ENCODE measurements at places on chromosomes 2 and 18.

- no peak overlapping the region for H3K27ac ChIP-seq
- H3K27me3 ChIP-seq, result no peaks in the 10 kb centered on the region
- H3K36me3 ChIP-seq, result no peaks in the 10 kb centered on the region
- H3K4me1 ChIP-seq, result no peaks in the 10 kb centered on the region
- H3K4me3 ChIP-seq, result no peak overlapping the region
These were observed 90.5 kb downstream of the EDAR start for GRCh38 chr2:108898315-108899082.

DNA sequence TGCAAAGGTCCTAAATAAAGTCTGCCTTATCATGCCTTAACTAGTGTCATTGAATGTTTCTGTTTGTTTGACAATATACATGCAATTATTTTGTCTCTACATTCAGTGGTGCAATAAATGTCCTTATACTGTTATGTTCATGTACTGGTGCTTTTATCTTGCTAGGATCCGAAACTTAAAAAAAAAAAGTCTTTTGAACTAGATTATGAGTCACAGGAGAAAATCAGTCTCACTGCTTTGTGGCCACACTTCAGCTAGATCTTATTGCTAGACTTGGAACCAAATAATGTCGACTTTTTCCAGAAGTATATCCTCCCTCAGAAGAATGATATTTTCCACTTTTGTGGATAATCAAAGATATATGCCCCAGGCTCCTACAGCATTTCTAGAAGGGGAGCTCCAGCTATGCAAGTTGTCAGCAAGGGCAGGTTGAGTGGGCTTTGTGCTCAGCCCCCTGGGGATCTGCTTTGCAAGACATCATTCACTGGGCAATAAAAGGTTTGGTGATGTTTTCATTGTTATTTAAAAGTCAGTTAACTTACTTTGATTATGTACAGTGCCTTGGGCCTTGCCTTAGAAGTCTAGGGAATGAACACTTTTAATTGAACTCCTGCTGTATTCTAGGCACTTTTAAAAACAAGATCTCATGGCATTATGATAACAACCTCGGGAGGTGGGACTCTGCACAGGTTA, 157.1 kb upstream of the LRRTM1 start:
- H3K27ac ChIP-seq, result no peak overlapping the region
- H3K27me3 ChIP-seq, result no peaks in the 10 kb centered on the region
- no peaks in the 10 kb centered on the region for H3K4me1 ChIP-seq
- H3K4me3 ChIP-seq, result no peak overlapping the region

GRCh38 chr2:26573241-26573925, 67.8 kb downstream of the CIB4 start:
- DNase-seq, result no peak
- H3K4me3 ChIP-seq, result no peak overlapping the region
- H3K36me3 ChIP-seq, result no peaks in the 10 kb centered on the region
- H3K27me3 ChIP-seq, result peaks cover 10% of the 10 kb centered on the region
- no peak overlapping the region for H3K27ac ChIP-seq
- peaks cover 8% of the 10 kb centered on the region for H3K4me1 ChIP-seq

- H3K36me3 ChIP-seq, result no peaks in the 10 kb centered on the region
- no peak overlapping the region for H3K27ac ChIP-seq
- H3K4me1 ChIP-seq, result no peaks in the 10 kb centered on the region
- DNase-seq, result no peak
- no peak overlapping the region for H3K4me3 ChIP-seq
These were observed 222.3 kb downstream of the ZBTB7C start for GRCh38 chr18:48186861-48187260.

GRCh38 chr2:18749912-18750526, 160.7 kb upstream of the NT5C1B start:
- no peaks in the 10 kb centered on the region for H3K36me3 ChIP-seq
- no peak overlapping the region for H3K4me3 ChIP-seq
- DNase-seq, result peak; percentile 61
- no peak overlapping the region for H3K27ac ChIP-seq

GRCh38 chr18:3948958-3949357, 499.0 kb downstream of the TGIF1 start:
- no peak overlapping the region for H3K4me3 ChIP-seq
- H3K36me3 ChIP-seq, result no peaks in the 10 kb centered on the region
- no peak for DNase-seq
- no peaks in the 10 kb centered on the region for H3K4me1 ChIP-seq
- no peak overlapping the region for H3K27ac ChIP-seq
- no peaks in the 10 kb centered on the region for H3K27me3 ChIP-seq

DNA sequence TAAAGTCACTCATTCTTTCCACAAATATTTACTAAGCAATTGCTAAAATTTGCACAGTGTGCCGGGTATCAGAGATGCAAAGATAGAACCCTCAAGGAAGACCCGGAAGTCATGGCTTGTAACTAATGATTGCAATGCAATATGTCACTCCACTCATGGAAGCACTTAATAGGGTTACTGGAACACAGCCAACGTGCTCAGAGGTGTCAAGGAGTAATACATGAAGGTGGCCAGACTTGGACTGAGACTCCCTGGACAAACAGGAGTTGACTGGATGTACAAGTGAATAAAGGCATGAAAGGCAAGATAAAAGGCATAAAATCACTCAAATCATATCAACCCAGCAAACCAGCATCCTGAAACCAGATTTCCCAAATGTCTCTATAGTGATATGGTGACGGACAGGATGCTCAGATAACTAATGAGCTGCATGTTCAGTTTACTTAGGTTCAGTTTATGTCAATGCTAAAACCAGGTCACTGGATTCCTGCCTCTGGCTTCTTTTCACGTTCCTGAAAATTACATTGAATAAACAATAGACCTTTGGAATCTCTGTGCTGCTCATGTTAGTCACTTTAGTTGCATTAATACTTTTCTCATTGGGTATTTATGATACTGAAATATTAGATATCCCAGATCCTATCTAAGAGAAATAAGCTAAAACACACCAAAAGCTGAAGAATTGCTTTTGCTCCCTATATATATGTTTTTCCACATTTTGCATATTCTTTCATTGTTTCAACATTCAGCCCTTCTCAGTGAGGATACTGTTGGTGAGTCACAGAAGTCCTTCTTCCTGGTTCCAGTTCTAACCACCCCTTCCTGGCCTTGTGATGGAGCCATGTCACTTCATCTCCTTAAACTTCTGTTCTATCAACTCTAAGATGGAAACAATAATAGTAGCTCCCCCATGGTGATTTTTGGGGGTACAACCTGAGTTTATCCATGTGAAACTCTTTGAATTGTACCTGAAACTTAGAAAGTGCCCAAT, 688.9 kb upstream of the ID2 start:
- H3K27ac ChIP-seq, result no peak overlapping the region
- H3K27me3 ChIP-seq, result peaks cover 6% of the 10 kb centered on the region
- no peaks in the 10 kb centered on the region for H3K36me3 ChIP-seq
- peaks cover 3% of the 10 kb centered on the region for H3K4me1 ChIP-seq

DNA sequence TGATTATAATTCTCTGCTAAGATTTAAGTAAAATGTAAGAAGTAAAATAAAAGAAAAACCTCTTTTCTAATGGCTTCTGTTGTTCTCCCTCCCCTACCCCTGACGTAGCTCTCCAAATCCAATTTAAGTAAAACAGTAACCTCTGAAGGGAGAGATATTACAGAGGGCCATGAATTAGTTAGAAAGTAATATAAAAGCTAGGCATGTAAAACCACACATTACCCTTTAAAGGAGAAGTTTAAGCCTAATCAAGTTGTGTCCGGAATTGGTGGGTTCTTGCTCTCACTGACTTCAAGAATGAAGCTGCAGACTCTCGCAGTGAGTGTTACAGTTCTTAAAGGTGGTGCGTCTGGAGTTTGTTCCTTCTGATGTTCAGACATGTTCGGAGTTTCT, 116.9 kb upstream of the SCN7A start:
- H3K27me3 ChIP-seq, result peaks cover 3% of the 10 kb centered on the region
- no peaks in the 10 kb centered on the region for H3K36me3 ChIP-seq
- no peak for DNase-seq
- H3K4me3 ChIP-seq, result no peak overlapping the region
- H3K27ac ChIP-seq, result no peak overlapping the region

DNA sequence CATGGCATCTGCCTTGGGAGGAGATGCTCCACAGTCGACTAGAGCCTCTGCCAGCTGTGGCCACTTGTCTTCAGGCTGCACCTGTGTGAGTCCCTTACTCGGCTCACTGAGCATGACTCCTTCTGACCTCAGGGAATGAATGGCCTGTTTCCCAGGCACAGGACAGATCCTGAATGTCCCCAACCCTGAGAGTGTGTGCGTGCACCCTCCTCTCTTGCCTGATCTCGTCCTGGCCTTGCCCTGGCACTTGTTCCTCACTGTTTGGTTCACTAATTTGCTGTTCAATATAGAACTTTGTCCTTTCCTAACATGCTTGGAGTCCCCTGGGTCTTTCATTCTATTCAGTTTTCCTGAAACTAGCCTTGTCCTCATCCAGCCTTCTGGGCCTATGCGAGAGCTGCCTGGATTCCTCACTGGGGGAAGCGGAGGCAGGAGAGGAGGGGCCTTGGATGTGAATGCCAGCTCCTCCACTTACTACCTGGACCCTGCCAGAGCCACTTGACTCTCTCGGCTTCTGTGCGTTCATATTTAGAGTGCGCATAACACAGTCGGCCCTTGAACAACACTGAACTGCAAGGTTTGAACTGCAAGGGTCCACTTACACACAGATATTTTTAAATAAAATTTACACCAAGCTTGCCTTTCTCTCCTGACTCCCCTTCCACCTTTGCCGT, 184.8 kb downstream of the ACKR3 start:
- H3K27ac ChIP-seq, result no peak overlapping the region
- H3K4me3 ChIP-seq, result no peak overlapping the region
- peaks cover under 1% of the 10 kb centered on the region for H3K36me3 ChIP-seq
- H3K4me1 ChIP-seq, result peaks cover 20% of the 10 kb centered on the region
- no peaks in the 10 kb centered on the region for H3K27me3 ChIP-seq

- no peak overlapping the region for H3K27ac ChIP-seq
- H3K36me3 ChIP-seq, result peaks cover 4% of the 10 kb centered on the region
- DNase-seq, result no peak
- no peaks in the 10 kb centered on the region for H3K27me3 ChIP-seq
- no peak overlapping the region for H3K4me3 ChIP-seq
These were observed 50.7 kb downstream of the MGAT5 start for GRCh38 chr2:134304394-134305108.

- H3K4me3 ChIP-seq, result no peak overlapping the region
- peaks cover 4% of the 10 kb centered on the region for H3K36me3 ChIP-seq
- H3K4me1 ChIP-seq, result peaks cover 4% of the 10 kb centered on the region
- no peak overlapping the region for H3K27ac ChIP-seq
- DNase-seq, result no peak
These were observed 59.0 kb upstream of the ZNF396 start for GRCh38 chr18:35436076-35436649.

- H3K4me3 ChIP-seq, result peak overlapping the region; percentile 97
- peaks cover 4% of the 10 kb centered on the region for H3K27me3 ChIP-seq
- peak overlapping the region; percentile 93 for H3K27ac ChIP-seq
- no peak for DNase-seq
- peaks cover 23% of the 10 kb centered on the region for H3K4me1 ChIP-seq
- peaks cover 5% of the 10 kb centered on the region for H3K36me3 ChIP-seq
These were observed 318 bp downstream of the TYW5 start for GRCh38 chr2:199955007-199955338.

DNA sequence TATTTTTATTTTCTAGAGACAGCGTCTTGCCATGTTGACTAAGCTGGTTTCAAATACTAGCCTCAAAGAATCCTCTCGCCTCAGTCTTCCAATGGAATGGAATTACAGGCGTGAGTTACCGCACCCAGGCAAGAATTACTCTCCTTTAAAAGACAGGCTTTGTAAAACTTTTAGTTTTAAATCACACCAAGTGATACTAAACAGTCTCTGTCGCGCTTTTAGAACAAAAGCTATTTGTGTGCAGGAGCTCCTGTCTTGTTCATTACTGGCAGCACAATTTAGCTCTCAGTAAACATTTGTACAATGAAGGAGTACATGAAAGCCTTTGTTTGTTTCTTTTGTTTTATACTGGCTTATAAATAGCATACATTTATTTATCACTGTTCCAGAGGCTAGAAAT, 1719.2 kb upstream of the PIK3C3 start:
- H3K27me3 ChIP-seq, result no peaks in the 10 kb centered on the region
- H3K4me3 ChIP-seq, result no peak overlapping the region
- no peak for DNase-seq
- H3K27ac ChIP-seq, result no peak overlapping the region

GRCh38 chr2:207258263-207258991, 92.7 kb upstream of the KLF7 start:
- no peaks in the 10 kb centered on the region for H3K36me3 ChIP-seq
- H3K27me3 ChIP-seq, result peaks cover 3% of the 10 kb centered on the region
- H3K27ac ChIP-seq, result no peak overlapping the region
- no peak overlapping the region for H3K4me3 ChIP-seq
- peaks cover 39% of the 10 kb centered on the region for H3K4me1 ChIP-seq
- no peak for DNase-seq

DNA sequence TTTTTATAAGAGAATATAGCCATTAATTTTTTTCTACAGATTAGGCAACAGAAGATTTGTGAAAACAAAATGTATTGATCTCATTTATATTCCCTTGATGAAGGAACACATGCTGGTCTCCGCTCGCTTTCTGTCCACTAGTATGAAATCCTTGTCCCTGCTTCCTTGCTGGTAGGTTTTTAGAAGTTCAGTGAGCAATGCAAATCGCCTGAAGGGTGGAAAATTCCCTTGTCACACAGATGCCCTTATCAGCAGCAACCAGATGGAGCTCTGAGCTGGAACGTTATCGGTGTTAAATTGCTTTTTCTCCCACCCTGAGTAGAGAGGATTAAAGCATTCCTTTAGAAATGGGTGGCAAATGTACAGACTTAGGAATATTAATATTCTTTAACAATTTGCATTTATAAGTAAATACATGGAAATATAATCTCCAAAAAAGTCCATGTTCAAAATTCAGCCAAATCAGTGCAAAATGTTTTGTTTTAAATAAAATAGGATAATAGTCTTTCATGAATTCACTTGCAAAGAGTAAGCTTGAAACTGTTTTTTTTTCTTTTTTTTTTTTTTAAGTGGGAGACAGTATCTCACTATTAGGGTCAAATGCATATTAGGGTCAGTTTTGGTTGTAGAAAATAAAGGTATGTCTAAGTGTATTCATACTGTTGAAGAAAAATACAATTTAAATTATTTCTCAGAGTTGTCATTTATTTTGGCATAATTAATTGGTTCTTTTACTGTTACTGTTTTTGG, 164.0 kb upstream of the MYO3B start:
- H3K36me3 ChIP-seq, result no peaks in the 10 kb centered on the region
- peaks cover 3% of the 10 kb centered on the region for H3K4me1 ChIP-seq
- H3K4me3 ChIP-seq, result no peak overlapping the region
- H3K27ac ChIP-seq, result peak overlapping the region; percentile 76
- peak; percentile 66 for DNase-seq
- H3K27me3 ChIP-seq, result no peaks in the 10 kb centered on the region

DNA sequence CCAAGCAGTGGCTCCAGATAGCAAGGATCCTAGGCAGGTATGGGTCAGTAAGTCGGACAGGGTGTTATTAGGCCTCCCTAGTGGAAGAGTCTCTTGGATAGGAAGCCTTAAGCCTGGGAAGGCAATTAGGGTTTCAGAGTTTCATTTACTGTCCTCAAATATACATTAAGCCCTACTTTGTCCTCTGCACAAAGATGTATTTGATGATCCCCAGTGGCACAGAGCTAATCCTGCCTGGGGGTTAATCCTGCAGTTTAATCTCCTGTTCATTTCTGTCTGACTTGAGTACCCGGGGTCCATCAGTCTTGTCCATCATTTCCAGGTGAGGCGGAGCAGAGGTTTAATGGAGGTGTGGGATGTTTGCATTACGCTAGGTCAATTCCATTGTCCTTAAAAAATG, 62.0 kb downstream of the MTCL1 start:
- no peak for DNase-seq
- peaks cover 6% of the 10 kb centered on the region for H3K4me1 ChIP-seq
- H3K27ac ChIP-seq, result no peak overlapping the region

- H3K36me3 ChIP-seq, result peaks cover 3% of the 10 kb centered on the region
- H3K27me3 ChIP-seq, result peaks cover 3% of the 10 kb centered on the region
- no peak for DNase-seq
- H3K4me1 ChIP-seq, result peaks cover 11% of the 10 kb centered on the region
- H3K27ac ChIP-seq, result no peak overlapping the region
- no peak overlapping the region for H3K4me3 ChIP-seq
These were observed 5.5 kb downstream of the FAM210A start for GRCh38 chr18:13720847-13721246.

All from endothelial cell (in vitro differentiated cells).